ENCODE measurements at places on chromosomes 1 and 21.
A peak's percentile ranks its signal among the peaks of the same experiment; 100 is the strongest.

DNA sequence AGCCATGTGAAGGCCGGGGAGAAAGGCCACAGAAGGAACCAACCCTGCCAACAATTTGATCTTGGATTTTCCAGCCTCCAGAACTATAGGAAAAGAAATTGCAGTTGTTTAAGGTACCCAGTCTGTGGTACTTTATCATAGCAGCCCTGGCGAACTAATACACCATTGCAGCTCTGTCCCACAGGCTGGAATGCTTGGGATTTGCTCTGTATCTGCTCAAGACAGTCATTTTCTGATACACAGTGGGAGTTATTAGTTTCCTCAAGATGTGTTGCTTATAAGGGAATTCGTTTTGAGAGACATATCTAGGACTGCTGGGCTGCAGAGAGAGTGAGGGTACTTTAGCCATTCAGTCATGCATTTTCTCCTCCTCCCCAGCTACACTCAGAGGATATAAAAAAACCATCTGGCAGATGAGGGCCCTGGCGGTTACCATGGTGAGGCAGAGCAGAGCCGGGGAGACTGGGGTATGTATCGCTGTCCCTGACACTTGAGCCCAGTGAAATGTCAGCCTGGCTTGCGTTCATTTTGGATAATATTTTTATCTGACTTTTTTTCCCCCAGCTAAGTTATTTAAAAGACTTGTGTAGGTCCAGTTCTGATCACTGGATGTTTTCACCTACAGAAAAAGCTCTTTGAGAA is 104.6 kb downstream of the DIRAS3 start:
- DNase-seq, result no peak

DNA sequence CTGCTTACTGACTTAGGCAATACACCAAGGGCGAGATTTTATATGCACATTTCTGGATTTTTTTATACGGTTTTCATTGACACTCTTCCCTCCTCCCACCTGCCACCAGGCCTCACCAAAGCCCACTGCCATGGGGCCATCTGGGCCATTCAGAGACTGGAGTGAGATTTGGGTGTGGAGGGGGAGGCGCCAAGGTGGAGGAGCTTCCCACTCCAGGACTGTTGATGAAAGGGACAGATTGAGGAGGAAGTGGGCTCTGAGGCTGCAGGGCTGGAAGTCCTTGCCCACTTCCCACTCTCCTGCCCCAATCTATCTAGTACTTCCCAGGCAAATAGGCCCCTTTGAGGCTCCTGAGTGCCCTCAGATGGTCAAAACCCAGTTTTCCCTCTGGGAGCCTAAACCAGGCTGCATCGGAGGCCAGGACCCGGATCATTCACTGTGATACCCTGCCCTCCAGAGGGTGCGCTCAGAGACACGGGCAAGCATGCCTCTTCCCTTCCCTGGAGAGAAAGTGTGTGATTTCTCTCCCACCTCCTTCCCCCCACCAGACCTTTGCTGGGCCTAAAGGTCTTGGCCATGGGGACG is 57.9 kb downstream of the LACTBL1 start:
- DNase-seq, result no peak

DNA sequence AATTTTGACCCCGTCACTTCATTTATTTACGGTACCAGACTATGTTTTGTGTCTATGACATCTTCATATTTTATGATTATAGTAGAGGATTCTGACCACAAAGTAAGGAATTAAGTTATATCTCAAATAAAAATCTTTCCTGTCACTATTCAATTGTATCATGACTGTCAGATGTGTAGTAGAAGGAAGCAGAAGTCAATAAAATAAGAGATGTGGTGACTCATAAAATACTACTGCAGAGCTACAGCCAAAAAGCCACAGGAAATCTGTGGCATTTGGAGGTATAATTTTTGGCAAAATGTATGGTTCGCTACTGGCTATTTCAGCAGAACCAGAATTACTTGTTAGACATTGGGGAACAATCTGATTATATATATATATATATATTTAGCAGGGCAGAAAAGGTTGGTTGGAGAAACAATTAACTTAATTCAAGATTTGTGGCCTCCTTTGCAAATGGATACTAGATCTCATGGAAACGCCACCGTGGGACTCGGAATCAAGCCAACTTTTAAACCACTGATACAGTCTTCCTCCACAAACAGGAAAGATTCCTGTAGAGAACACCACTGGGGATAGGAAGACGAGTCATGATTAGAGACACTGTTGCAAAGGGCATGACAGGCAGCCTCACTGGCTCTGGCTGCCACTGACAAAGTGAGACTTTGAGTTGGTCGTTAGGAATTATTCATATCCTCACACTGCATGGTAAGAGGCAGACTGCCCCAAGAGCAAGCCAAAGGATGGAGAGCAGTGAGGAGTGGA is 5.1 kb downstream of the FCRL2 start:
- DNase-seq, result no peak

DNA sequence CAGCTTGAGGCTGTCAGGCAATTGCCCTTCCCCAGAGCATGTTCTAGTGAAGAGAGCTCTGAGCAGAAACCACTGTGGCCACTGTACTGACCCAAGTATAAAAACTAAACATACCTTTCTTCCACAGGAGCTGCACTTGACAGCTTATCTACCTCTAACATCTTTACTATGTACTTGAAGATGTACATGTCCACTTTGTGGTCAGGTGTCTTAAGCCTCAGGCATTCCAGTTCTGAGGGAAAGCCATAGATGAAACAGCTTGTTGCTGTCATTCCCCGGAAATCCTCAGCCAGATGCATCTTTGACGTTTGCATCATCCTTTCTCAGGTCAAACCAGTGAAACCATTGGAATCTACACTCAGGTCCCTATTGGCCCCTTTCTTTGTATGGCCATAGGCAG is 70.4 kb downstream of the CHRM3 start:
- no peak for DNase-seq

GRCh38 chr1:17119076-17119772 is at the start of gene PADI2:
TSS of gene PADI2 (minus strand) at chr1:17119451. CDS start at chr1:17119371, 80 bp downstream.
- DNase-seq, result peak; percentile 68

- no peak for DNase-seq
Measured at GRCh38 chr1:107807855-107808254, 157.1 kb downstream of the VAV3 start.

Data from activated naive CD4-positive, alpha-beta T cell treated with anti-CD3 and anti-CD28 coated beads, Interleukin-2, amount 50 U/mL, for 16 hours (primary cell).